HepG2 (cell line): ENCODE measurements at places on chromosomes 1 and 21. TPM values are rescaled to one million over a fixed set of nuclear protein-coding genes. Genes with fewer than 3 reads are reported as not detected.
A peak's percentile ranks its signal among the peaks of the same experiment; 100 is the strongest.

TMOD4 gene
- total RNA-seq = not detected in 2 replicates

GRCh38 chr1:47582891-47583608 is 145.2 kb downstream of the FOXD2 start:
- peaks cover 6% of the 10 kb centered on the region; the same call in 1 of the 2 replicates for H3K4me1 ChIP-seq
- H3K36me3 ChIP-seq = no peaks in the 10 kb centered on the region
- H3K27me3 ChIP-seq = no peaks in the 10 kb centered on the region; the same call in 1 of the 2 replicates
- H3K27ac ChIP-seq = no peak overlapping the region
- no peak overlapping the region for H3K4me3 ChIP-seq
- DNase-seq = no peak

NR1I3 gene
- total RNA-seq = 0.60 and 0.95 TPM in 2 replicates

DNA sequence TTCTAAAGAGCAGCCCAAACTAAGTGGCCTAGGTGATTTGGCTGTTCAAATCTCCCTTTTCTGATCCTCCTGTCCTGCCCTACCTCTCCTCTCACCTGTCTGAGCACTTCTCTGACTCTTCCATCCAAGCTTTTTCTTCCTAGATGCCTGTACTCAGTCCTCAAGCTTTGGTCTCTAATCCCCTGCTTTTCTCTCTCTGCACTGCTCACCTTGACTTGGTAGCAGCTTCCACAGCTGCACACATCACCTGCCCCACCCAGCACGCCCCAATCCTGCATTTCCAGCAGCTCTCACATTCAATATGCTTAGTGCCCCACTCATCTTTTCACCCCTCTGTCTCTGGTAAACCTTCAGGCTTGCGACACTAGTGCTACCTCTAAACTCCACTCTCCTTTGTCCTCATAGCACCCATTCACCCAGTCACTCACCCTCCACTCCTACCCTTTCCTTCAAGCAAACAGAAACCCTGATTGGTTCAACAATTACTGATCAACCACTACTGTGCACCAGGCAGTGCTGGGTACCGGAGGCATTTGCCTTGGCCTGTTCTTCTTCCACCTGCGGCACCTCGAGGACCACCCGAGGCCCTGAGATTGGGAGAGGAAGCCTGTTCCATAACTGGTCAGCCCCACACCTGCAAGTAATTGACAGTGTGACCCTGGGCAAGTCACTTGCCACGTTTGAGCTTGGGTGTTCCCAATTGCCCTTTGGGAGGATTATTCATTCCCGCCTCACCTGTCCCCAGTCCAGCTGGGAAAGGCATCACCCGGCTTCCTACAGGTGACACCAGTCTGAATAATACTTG is 136.1 kb upstream of the EDN2 start:
- no peaks in the 10 kb centered on the region for H3K36me3 ChIP-seq
- no peaks in the 10 kb centered on the region; the same call in 2 of the 3 replicates for H3K27me3 ChIP-seq
- no peak for DNase-seq
- H3K4me3 ChIP-seq = no peak overlapping the region
- H3K4me1 ChIP-seq = peaks cover 6% of the 10 kb centered on the region; the same call in 1 of the 2 replicates

AMPD1 gene
- not detected in 2 replicates for total RNA-seq

TAF13 gene
- 36.3 and 62.1 TPM in 2 replicates for total RNA-seq

- H3K4me1 ChIP-seq = peaks cover 54% of the 10 kb centered on the region
- H3K27me3 ChIP-seq = no peaks in the 10 kb centered on the region
- DNase-seq = peak; percentile 49
- peak overlapping the region; percentile 100 for H3K27ac ChIP-seq
Measured at GRCh38 chr1:244865028-244865371, 657 bp upstream of the HNRNPU start.

DNA sequence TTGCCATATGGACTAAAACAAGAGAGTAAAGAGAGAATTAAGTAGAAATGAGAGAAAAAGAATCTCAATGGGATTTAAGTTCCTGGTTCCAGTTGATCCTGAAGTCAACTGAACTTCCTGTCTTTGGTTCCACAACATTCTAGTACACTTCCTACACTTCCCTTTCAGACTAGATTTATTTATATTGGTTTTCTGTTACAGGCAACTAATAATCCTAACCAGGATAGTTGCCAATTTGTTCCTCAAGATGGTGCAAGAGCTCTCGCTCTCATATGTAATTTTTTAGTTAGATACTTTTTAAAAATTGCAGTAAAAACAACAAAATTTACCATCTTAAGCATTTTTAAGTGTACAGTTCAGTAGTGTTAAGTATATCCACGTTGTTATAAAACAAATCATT is 28.8 kb upstream of the TRIM45 start:
- peaks cover 1% of the 10 kb centered on the region; the same call in 1 of the 2 replicates for H3K27me3 ChIP-seq
- no peaks in the 10 kb centered on the region for H3K4me1 ChIP-seq
- H3K27ac ChIP-seq = no peak overlapping the region
- no peak for DNase-seq
